A549 treated with Mapracorat at 1 μM for 4 hours (cell line): ENCODE measurements at places on chromosomes 7 and 10. TPM values are rescaled to one million over a fixed set of nuclear protein-coding genes. Genes with fewer than 3 reads are reported as not detected.

ASB10 gene
- total RNA-seq: not detected in 5 replicates

MBL2 gene
- total RNA-seq: not detected in 5 replicates

SLC26A3 gene
- not detected in 5 replicates for total RNA-seq

TLX1 gene
- not detected in 5 replicates for total RNA-seq

OPN4 gene
- total RNA-seq: not detected in 5 replicates
